ENCODE measurements at places on chromosomes 5 and 9.

GRCh38 chr5:10509575-10509974 is 54.3 kb upstream of the ANKRD33B start:
- no peak for DNase-seq

DNA sequence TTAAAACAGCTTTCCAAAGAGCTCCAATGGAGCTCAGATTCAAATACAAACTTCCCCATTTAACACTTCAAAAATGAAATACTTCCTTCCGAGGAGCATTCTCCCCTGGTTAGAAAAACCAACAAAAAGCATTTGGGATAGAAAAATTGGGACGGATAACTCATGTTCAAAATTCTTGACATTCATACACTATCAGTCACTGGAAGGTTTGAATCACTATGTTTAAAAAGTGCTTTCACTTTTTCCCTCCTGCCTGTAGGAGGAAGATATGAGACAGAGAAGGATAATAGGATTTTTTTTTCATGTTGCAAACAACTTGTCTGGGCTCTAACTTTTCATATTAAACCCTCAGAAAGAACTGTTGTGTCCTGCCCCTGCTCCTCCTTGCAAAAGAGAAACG is 412.0 kb downstream of the ACTL7B start:
- no peak for DNase-seq

DNA sequence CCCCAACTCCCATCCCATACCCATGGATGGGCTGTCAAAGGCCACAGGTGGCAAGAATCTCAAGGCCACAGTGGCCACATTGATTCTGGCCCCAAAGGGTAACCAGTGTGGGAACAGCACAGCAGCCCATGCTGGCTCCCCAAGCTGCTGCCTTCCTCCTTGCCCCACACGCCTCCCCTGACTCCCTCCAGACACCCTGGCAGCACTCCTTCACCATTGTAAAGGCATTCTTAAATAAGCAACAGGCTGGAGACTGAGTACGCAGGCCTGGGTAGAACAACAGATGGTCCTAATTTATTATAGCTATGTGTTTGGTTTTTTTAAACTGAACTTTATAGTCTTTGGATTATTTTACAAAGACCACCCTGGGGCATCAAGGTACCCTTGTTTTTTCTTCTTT is 158.8 kb downstream of the TSSK1B start:
- DNase-seq = no peak

- DNase-seq = no peak
Observed at GRCh38 chr5:172540099-172540870, 86.0 kb upstream of the SH3PXD2B start.

- no peak for DNase-seq
Observed at GRCh38 chr5:53161876-53162275, 52.3 kb upstream of the MOCS2 start.

DNA sequence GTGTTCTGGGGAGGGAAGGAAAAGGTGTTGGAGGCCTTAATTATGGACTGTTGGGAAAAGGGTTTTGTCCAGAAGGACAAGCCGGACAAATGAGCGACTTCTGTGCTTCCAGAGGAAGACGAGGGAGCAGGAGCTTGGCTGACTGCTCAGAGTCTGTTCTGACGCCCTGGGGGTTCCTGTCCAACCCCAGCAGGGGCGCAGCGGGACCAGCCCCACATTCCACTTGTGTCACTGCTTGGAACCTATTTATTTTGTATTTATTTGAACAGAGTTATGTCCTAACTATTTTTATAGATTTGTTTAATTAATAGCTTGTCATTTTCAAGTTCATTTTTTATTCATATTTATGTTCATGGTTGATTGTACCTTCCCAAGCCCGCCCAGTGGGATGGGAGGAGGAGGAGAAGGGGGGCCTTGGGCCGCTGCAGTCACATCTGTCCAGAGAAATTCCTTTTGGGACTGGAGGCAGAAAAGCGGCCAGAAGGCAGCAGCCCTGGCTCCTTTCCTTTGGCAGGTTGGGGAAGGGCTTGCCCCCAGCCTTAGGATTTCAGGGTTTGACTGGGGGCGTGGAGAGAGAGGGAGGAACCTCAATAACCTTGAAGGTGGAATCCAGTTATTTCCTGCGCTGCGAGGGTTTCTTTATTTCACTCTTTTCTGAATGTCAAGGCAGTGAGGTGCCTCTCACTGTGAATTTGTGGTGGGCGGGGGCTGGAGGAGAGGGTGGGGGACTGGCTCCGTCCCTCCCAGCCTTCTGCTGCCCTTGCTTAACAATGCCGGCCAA is 19.1 kb downstream of the PTGES2 start:
- DNase-seq = no peak

DNA sequence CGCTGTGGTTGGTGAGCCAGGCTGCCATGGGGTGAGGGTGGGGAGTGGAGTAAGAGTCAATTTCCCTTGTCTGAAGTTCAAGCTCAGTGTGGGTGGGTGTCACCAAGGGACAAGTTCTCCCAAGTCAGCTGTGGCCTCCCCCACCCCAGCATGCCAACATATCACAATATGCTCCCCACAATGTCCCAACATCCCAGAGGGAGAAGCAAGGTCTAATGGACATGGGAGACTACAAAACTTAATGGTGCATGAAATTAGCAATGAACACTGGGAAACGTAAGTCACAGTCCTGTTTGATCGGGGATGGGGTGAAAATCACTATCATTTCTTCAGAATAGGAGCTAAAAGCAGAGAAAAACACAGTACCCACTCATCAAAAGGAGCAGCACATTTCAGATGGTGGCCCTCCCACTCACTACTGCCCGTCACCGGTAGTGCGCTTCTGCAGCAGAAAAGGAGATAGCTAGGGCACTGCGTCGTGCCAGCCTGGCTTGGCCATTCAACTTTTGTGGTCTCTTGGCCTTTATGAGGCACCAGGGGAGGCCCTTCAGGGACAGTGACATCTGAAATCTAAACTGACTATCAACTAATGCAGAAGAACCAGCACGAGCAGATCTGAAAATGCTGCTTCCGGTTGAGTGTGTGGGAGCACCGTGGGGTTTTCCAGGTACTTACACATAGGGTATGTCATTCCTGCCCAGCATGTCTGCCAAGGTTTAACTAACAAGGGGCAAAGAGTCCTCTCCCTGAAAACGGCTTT is 20.5 kb upstream of the NDFIP1 start:
- no peak for DNase-seq

- no peak for DNase-seq
Observed at GRCh38 chr9:88379352-88379751, 8.9 kb upstream of the SPIN1 start.

DNA sequence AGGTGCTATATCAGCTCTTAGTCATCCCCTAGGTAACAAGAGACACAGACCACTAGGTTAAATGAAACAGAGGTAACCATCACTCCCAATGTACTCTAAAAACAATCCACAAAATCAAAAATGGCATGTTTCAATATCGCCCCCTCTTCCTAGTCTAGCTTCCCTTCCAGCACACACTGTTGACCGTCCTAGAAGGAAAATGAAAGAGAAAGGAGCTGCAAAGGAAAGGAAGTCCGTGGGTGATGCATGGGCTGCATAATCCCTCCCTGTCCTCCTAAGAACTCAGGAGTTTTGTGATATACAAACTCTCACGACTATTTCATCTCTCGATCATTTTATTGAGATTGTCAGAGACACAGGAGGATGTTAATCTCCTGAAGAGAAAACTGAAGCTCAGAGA is 101.6 kb downstream of the RFK start:
- DNase-seq = no peak

DNA sequence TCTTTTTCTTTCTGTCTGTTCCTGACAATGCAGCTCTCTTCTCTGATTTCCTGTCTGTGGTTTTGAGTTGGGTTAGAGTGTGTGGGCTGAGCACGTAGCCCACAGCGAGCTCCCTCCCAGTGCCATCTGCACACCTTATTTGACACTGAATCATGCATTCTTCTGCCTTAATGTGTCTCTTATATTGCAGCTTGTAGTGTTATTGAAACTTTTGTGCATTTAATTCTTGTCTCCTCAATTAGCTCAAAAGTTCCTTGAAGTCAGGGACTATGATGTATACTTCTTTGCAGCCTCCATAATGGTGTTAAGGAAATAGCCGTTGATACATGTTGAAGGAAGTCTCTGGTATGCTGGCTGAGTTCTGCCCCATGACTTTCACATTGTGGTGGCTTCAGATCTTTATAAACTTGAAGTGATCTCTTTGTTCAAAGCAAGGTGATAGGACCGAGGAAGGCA is 576.2 kb upstream of the CLINT1 start:
- no peak for DNase-seq

- no peak for DNase-seq
Observed at GRCh38 chr5:143231416-143231815, 172.1 kb downstream of the NR3C1 start.

- DNase-seq = no peak
Observed at GRCh38 chr5:17373814-17374556, 124.0 kb upstream of the TAF11L2 start.

GRCh38 chr5:119268387-119269060 is 87.3 kb upstream of the TNFAIP8 start:
- peak; percentile 93 for DNase-seq

DNA sequence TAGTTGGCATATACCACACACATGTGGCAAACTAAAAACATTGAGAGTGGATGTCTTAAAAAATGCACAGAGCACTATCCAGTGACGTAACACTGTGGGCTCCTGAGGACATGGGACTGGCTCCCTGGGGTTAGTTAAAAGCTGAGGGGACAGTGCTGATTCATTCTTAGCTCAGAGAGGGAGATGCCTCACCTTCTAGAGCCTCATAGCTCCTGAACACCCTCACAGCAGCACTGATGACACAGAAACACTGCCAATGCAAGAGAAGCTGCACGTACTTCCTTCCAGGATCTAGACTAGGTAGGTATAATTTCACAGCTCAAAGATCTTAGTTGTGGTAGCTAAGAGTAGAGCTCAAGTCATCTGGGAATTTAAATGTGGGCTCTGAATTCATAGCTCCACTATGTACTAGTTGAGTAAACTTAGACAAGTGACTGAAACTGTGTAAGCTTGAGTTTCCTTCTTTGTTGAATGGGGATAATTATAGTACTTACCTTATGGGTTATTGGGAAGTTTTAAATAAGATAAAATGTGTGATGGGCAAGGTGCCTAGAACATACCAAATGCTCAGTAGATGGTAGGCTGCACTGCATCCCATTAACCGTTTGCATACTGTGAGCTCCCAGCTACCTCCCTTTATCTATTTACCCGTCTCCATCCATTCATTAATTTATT is 279.9 kb downstream of the ASTN2 start:
- no peak for DNase-seq

GRCh38 chr5:135578685-135579341 is at the start of gene CXCL14:
Gene CXCL14, minus strand, starts transcription at chr5:135578991. Its CDS starts 213 bp downstream, at chr5:135578778.
- no peak for DNase-seq

- DNase-seq = no peak
Observed at GRCh38 chr5:35117967-35118366, 70.2 kb upstream of the AGXT2 start.

DNA sequence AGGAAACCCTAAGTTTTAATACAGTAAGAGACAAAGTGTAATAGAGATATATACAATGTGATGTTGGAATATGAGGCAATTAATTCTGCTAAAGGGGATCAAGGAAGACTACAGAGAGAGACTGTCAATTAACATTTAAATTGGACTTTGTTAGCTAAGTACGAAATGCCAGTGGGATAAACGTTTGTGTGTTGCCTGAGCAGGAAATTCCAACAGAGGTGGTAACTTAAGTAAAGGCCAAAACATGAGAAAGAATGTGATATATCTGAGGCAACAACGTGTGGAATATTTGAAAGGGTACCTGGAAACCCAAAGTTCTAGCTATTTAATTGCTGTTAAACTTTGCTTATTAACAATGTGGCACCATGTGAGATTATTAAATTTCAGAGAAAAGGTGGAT is 1666.9 kb upstream of the WWC1 start:
- no peak for DNase-seq

- DNase-seq = no peak
Observed at GRCh38 chr5:170493028-170493820, 10.6 kb upstream of the KCNIP1 start.
